ENCODE measurements at places on chromosomes 6 and 20.

- DNase-seq, result no peak
Observed at GRCh38 chr6:56752009-56752408, 109.3 kb upstream of the DST start.

DNA sequence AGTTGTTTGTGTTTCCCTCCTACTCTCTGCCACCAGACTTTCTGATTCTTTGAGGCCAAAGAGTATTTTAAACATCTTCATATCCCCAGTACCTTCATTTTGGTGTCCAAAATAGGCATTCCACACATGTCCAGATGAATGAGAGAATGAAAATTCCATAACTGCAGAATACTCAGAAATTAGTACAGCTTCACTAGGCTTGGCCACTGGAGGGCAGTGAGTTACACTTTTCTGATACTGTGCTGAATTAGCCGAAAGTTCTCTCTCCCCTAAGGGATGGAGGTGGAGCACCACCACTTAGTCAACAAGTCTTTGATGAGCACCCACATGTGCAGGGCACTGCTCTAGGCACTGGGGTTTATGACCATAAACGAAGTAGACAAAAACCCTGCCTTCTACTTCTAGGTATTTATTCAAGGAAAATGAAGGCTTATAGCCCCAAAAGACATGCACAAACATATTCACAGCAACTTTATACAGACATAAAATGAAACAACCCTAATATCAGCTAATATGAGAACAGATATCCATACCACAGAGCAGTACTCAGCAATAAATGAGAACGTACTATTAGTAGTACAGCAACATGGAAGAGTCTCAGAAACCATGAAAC is 46.1 kb upstream of the TMEM217 start:
- DNase-seq, result peak; percentile 54

DNA sequence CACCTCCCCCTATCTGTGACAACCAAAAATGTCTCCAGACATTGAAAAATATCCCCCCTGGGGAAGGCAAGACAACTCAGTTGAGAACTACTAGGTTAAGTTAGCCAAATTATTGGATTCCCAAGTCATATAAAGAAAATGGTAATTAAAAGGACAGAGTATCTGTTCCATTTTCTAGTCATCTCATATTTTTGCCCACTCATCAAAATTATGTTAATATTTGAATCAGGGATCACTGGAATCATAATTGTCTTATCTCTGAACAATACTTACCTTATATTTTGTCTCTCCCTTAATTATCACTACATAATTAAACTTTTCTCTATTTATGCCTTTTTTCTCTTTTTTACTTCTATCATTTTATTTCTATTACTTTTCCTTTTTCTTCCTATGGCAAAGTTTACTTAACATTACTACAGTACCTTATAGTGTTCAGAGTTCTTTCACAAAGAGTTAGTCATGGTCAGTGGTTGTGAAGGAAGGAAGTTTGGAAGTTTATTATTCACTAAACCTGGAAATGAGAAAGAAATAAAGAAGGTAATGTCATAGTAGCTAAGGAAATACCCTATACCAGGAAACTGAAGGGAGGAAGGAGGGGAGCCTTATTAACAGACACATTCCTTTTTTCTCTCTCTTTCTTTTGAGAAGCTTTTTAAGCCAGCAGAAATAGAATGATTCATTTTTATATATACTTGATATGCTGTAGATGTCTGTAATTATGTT is 332.9 kb downstream of the COL12A1 start:
- no peak for DNase-seq

- DNase-seq, result no peak
Observed at GRCh38 chr6:71197267-71197666, 91.3 kb upstream of the OGFRL1 start.

- no peak for DNase-seq
Observed at GRCh38 chr20:23519556-23519955, 28.6 kb downstream of the CST8 start.

Data from AG08396 (cell line).